ENCODE measurements at places on chromosomes 3 and 15.

DNA sequence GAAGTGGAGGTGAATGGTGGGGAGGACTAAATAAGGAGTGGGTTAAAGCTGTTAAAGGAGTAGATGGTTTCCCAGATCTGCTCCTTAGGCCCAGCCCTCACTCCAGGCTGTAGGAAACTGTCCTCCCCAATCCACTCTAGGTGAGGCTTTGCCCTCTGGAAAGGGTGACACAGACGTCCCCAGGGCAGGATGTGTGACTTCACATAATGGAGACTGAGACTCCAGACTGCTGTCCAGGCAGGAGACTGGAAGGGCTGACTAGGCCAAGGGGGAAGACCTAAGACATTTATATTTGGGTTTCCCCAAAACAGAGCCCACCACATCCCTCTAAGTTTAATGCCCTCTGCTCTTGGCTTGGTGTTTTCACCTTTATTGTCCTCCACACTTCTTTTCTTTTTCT is 488.5 kb downstream of the SHQ1 start:
- ATAC-seq = no peak

GRCh38 chr3:46406443-46406787 is 451 bp downstream of the CCR5AS start:
- no peak for ATAC-seq

DNA sequence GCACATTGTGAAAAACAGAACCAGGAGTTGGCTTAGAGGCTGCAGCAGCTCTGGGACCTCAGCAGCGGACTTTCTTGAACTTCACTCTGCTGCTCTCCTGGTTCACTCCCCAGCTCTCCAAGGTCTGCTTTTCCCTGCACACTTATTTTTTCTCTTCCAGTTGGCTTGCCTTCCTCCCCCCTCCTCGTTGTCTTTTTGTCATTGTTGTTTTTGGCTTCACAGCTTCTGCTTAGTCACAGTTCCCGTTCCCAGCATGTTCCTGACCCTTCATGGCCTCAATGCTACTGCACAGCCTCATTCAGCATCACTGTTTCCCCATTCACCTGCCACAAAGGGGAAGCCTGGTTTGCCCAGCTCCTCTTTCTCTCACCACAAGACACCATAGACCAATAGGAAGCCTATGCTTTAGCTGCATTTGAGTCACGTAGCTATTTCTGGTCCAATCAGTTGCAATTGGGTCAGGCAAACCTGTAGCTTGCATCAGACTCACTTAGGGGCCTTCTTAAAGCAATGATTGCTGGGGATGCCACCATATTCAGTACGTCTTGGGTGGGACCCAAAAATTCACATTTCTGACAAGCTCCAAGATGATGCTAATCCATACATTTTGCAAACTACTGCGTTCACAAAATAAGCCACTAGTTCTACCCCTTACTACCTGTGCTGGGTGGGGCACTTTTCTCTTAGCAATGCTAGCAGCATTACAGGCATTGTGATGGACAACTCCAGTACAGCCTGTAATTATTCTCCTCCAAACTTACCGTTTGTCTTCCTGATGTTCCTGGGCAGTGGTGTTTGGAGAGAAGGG is 7.8 kb upstream of the SUMF1 start:
- ATAC-seq = no peak

GRCh38 chr3:12427551-12427950 is 56.7 kb upstream of the TSEN2 start:
- no peak for ATAC-seq

DNA sequence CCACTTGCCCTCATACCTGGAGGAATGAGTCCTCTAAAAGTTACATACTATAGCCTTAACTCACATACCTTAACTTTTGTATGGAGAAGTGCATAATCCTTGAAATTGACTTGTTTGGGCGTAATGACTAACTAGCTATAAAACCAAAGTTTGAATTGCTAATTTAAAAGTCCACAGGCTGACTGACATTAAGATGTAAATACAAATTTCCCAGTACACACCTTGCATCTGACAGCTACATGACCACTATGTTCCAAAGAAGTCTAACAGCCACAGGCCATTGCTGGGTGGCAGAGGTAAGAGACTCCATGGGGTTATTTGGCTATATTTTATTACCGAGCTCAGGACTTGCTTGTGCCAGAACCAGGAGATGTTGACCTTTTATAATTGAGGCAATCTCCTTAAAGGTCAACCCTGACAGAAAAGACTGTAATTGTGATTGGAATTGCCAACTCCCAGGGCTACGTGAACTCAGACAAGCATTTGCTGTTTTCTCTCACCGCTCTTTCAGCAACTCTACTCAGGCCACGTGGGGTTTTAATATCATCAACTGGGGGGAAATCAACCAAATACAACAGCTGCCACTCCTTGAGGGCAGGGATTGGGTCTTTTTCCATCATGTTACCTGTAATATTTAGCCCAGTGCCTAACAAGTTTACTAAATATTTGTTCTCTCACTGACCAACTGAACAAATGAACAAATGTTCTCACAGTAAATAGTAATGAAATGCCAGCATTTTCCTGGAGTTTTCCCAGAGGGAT is 139.9 kb downstream of the SEMA6D start:
- peak; percentile 88 for ATAC-seq

DNA sequence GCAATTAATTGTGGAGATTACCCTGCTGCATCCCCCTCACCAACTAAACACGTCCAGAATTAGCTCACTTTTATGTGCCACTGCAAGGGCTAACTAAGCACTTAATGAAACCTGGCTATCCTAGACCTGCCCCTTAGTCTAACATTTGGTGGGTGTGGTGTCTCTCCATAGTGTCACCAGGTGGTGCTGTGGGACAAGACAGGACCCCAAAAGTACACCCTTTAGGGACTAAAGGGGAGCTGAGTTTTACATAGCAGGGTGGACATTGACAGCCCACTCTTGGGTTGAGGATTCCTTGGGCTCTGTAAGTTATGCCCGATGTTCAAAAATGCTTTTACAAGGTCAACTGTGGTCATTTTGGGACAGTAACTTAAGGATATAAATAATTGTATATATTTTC is 5.7 kb downstream of the DUT start:
- ATAC-seq = peak; percentile 41

DNA sequence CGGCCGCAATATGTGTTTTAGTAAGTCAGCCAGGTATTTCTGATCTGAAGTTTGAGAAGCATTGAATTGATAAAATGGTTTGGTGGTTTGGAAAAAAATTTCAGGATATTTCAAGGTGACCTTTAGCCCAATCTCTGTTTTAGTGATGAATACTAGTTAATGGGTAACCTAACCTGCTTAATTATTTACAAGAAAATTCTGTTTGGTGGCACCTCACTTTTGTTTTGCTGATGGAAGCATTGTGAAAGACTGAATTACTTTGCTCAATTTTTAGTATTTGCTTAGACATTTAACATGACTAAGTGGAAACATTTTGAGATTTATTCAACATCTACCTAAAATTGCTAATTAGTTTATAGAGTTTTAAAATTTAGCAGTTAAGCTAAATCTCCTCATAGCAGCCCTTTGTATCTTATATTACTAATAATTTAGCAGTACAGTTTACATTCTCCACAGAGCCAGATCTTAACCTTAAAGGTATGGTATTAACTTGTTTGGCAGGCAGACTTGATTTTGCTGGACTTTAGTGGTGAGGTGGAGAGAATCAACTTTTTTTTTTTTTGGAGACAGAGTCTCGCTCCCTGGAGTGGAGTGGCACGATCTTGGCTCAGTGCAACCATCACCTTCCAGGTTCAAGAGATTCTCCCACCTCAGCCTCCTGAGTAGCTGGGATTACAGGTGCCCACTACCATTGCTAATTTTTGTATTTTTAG is 35.4 kb downstream of the GRAMD1C start:
- ATAC-seq = no peak

DNA sequence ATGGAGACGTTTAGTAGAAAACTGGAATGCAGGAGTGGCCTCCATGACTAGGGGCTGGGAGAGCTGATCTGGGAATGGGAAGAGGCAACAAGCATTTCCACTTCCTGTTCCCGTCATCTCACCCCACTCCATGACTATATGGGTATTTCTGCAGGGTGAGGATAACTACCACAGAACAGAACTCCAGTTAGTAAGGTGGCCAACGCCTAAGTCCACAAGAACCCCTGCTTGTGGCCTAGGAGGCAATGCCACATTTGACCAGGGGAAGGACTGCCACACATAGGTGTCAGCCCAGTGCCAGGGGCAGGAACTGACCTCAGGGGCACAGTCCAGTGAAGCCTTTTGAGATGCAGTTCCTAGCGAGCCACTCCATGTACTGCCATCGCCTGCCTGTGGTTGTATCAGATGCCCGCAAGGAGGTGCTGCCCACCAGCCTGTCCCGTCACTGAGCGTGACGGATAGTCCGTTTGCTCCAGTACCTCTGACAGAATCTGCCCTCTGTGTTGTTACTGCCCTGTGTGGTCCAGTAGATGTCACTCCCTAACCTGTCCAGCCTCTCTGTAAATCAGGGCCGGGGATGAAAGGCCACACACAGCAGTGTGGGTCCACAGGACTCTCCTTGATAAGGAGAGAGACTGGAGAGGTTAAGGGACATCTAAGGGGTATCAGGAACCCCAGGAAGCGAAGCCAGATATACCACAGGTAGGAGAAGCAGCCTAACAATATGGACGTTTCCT is 3.5 kb upstream of the MTFMT start:
- ATAC-seq = peak; percentile 59

DNA sequence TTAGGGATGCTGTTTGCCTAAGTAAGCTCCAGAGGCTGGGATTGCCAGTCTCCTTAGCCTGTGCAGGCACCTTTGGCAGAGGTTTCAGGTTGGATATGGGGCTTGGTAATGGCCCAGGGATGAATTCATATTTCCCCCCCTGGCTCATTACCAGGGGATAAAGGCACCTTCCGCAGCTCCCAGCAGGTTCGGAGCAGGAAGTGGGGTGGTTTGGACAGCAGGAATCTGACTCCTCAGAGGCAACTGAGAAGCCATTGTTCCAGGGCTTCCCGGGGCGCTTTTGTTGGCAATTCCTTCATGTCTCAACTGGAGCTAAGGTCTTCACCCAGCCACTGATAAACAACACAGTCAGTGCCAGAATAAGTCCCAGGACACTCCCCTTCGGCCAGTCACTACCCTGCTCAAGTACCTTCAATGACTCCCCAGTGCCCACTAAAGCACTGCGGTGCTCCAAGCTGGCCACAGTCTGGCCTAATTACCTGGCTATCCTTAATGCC is 85.3 kb upstream of the SLC6A6 start:
- ATAC-seq = no peak

GRCh38 chr3:167469381-167469780 is 4.5 kb downstream of the SERPINI2 start:
- ATAC-seq = no peak

DNA sequence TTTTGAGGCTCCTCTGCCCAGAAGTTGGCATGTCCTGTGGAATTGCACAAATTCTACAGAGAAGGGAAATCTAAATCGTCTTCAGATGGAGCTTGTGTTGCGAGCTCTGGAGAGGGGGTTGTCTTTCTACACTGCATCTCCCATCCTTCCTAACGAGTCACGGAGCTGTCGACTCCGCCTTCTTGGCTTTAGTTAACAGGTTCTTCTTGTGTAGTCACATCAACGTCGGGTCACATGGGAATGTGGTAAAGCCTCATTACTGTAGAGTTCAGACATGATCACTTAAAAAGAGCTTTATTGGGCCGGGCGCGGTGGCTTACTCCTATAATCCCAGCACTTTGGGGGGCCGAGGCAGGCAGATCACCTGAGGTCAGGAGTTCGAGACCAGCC is 60.0 kb downstream of the DNASE1L3 start:
- no peak for ATAC-seq

GRCh38 chr3:37586280-37586679 is 275.4 kb upstream of the CTDSPL start:
- no peak for ATAC-seq

GRCh38 chr3:12796171-12797123 is at the start of gene CAND2:
Gene CAND2 (plus strand): TSS chr3:12796680. CDS start chr3:12796721, 41 bp downstream.
- peak; percentile 92 for ATAC-seq

- ATAC-seq = peak; percentile 75
Observed at GRCh38 chr15:23467110-23467600, 20.1 kb upstream of the GOLGA6L2 start.

- no peak for ATAC-seq
Observed at GRCh38 chr3:100270215-100270583, 9.4 kb downstream of the TBC1D23 start.

GRCh38 chr3:37126856-37127255 is 47.5 kb downstream of the LRRFIP2 start:
- no peak for ATAC-seq

DNA sequence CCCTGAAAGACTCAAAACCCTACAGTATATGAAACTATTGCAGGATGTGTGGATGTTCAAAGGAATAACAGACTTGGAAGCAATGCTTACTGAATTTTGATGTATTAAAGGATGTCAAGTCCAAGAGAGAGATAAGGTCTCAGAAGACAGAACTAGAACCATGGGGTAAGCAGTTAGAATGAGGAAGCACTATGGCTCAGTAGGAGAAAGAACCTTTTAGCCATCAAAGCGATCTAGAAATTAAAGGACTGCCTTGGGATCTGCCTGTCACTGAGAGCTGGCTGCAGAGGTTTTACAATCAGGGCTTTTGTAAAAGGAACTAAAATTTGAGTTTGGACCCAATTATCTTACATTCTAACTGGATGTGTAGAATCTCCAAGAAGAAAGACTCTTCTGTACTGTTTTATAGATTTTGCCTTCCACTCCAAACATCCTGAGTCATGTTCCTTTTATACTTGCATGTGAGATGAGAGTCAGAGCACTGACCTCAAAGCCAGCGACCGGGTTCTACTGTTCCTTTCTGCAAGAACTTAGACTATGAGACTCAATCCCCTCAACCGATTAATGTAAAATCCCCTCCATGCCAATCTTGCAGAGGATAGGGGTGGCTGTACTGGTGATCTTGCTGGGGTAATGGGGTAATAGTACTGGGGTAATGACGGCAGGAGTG is 412.3 kb upstream of the TPRG1 start:
- ATAC-seq = no peak

- no peak for ATAC-seq
Observed at GRCh38 chr3:217099-217813, 20.7 kb downstream of the CHL1 start.

- no peak for ATAC-seq
Observed at GRCh38 chr15:48989170-48989569, 25.5 kb upstream of the SHC4 start.

DNA sequence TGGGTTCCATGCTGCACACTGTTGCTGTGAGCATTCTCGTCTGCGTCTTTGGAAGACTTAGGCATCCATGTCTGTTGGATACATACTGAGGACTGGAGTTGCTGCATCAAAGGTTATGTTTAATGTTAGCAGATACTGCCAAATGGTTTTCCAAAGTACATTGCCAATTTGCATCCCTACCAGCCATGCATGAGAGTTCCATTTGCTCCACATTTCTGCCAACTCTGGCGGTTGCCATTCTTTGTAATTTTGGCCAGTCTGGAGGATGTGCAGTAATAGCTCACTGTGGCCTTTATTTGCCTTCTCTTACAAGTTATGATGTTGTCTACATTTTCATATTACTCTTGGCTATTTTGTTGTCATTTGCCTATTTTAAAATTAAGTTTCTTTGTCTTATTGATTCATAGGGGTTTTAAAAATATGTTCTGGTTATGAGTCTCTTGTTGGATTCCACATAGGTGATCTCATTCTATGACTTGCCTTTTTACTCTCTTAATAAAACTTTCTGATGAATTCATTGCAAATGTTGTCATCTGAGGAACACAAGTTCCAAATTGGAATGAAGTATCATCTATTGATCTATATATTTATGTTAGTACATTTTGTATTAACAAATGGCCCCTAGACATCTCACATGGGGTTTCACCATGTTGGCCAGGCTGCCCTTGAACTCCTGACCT is 42.1 kb downstream of the FBLN2 start:
- no peak for ATAC-seq
